ENCODE measurements at places on chromosomes 2 and 18.

DNA sequence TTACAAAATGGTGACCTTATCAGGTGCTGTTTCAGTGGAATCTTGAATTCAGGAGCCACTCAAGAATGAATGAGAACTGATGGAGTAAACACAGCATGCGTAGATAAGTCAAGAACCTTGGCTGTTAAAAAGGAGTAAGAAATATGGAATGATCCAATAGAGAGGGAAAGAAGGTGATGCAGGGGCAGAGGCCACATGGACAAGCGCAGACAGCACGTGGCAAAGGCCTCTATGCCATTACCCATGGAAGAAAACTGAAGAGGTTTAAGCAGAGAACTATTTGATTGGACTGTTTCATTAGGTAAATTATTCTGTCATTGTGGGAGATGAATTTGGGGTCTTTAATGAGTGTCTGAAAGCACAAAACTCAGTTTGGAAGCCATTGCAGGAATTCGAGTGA lies 142.4 kb upstream of the RASGRP3 start:
- no peak for DNase-seq

- DNase-seq, result no peak
These were observed 227.4 kb downstream of the SS18 start for GRCh38 chr18:25862881-25863600.

- no peak for DNase-seq
These were observed 140.4 kb downstream of the ANKRD44 start for GRCh38 chr2:197170208-197170607.

DNA sequence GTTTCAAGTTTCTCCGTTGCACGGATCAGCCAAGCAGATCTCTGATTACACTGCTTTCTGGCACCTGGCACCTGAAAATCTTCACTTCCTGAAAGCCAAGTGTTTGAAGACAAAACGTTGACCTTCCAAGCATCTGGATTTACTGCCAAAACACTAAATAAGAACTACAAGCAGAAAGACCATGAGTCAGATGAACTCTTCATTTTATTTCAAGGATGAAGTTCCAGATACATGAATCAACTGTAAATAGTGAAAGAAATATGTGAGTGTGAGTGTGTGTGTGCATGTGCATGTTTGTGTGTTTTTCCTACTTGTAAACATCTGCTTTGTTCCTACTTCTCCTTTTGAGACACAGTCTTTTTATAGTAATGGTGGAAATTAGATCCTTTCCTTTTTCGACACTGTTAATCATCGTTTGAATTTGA lies 60.0 kb upstream of the DTNA start:
- DNase-seq, result no peak

- DNase-seq, result no peak
These were observed 385.2 kb downstream of the TNS1 start for GRCh38 chr2:217617616-217618022.

GRCh38 chr2:127169066-127169660 lies 50.9 kb downstream of the CYP27C1 start:
- no peak for DNase-seq

Data from Ammon's horn (tissue), 1 donor.